ENCODE measurements at places on chromosomes 5 and 9.

DNA sequence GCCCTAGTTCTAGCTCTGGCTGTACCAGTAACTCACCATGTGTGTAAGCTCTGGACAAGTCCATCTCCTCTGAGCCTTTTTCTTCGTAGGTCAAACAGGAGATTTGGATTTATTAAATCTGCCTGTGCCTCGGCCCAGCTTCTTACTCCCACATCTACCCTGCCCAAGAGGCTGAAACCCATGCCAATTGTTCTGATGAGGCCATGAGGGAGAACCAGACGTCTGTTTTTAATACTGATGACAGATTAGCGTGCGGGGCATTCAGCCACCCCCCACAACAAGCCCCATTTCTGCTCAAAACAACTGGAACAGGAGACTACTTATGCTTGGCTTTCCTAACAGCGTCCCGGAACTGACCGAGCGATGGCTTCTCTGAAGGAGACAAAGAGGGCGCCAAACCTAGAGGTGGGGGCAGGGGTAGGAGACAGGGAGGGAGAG, 81.2 kb upstream of the TRIM32 start:
- no peaks in the 10 kb centered on the region for H3K27me3 ChIP-seq
- H3K4me1 ChIP-seq = no peaks in the 10 kb centered on the region
- no peak overlapping the region for H3K4me3 ChIP-seq
- DNase-seq = peak; percentile 58
- peak overlapping the region; percentile 1 for H3K27ac ChIP-seq

- no peaks in the 10 kb centered on the region for H3K36me3 ChIP-seq
- H3K4me3 ChIP-seq = no peak overlapping the region
- H3K27ac ChIP-seq = no peak overlapping the region
- peaks cover 10% of the 10 kb centered on the region for H3K4me1 ChIP-seq
- DNase-seq = no peak
- H3K27me3 ChIP-seq = no peaks in the 10 kb centered on the region
These were observed 86.0 kb upstream of the CLINT1 start for GRCh38 chr5:157944938-157945337.

GRCh38 chr9:92911511-92912475, 34.0 kb upstream of the ZNF484 start:
- H3K36me3 ChIP-seq = no peaks in the 10 kb centered on the region
- peak overlapping the region; percentile 19 for H3K27ac ChIP-seq
- DNase-seq = no peak
- no peak overlapping the region for H3K4me3 ChIP-seq
- no peaks in the 10 kb centered on the region for H3K4me1 ChIP-seq

- DNase-seq = no peak
- peaks cover 9% of the 10 kb centered on the region for H3K36me3 ChIP-seq
- H3K27me3 ChIP-seq = no peaks in the 10 kb centered on the region
- H3K4me1 ChIP-seq = peaks cover 5% of the 10 kb centered on the region
- H3K27ac ChIP-seq = no peak overlapping the region
These were observed 121.4 kb downstream of the GNAQ start for GRCh38 chr9:77910194-77910621.

- peaks cover 3% of the 10 kb centered on the region for H3K4me1 ChIP-seq
- no peak overlapping the region for H3K4me3 ChIP-seq
- H3K27ac ChIP-seq = no peak overlapping the region
- no peaks in the 10 kb centered on the region for H3K27me3 ChIP-seq
- H3K36me3 ChIP-seq = peaks cover 15% of the 10 kb centered on the region
These were observed 1.5 kb upstream of the MRPS30 start for GRCh38 chr5:44807269-44807668.

GRCh38 chr9:98099898-98100297, 19.1 kb downstream of the TRIM14 start:
- H3K36me3 ChIP-seq = no peaks in the 10 kb centered on the region
- DNase-seq = peak; percentile 31
- no peak overlapping the region for H3K4me3 ChIP-seq

Data from endodermal cell (in vitro differentiated cells).